ENCODE measurements at places on chromosomes 6 and 20.
A peak's percentile ranks its signal among the peaks of the same experiment; 100 is the strongest.

- DNase-seq, result no peak
Measured at GRCh38 chr20:38135651-38136420, 29.2 kb downstream of the TGM2 start.

DNA sequence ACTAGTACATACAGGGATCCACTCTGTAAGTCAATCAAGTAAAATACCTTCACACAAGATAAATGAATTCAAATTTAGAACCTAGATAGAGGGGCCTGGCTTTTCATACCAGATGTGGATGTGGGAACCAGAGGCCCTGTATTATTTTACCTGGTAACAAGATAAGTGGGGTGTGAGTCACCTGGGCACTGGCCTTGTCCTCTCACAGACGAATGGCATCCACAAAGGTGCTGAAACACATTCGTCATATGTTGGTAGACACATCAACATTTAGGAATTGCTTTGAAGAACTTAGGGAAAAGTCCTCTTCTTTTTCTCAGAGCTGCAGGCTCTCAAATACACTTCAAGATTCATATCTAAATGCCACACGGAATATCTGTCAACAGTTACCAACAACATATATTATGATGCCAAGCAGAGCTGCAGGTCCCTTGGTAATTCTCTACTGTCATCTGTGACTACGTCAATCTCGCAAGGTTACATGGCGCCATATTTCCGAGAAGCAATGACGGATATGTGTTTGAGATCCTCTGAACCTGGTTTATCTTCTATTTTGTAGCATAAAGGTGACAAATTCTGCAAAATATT lies 618.6 kb downstream of the EPM2A start:
- DNase-seq, result no peak

DNA sequence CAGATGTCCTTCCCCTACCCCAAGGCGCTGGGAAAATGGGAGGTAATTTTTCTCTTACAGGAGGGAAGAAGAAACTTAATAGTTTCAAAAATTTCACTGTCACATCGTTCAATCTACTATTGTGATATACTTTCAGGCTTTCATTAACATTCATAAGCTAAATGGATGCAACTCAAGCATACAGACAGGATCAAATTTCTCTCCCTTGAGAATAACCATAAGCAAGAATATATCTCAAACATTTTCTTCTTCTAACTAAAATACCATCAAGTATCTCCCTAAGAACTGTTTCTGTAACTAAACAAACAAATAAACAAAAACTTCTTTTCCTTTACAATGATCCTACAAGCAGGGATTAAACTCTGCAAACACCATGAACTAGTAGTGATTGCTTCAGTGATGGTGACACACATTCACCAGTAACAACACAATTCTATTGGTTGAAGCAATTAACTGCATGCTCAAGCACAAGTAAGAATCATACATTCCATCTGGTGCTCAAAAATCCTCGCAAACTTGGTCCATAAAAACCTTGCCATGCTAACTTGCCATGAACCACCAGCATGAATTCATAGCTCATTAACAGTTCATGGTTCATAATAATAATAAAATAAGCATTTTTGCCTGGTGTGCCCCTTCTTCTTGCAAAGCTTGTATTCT lies 183.8 kb downstream of the PTPRK start:
- no peak for DNase-seq

- DNase-seq, result no peak
Measured at GRCh38 chr6:37141281-37142049, 28.5 kb upstream of the PIM1 start.

- no peak for DNase-seq
Measured at GRCh38 chr6:52617087-52617486, 40.2 kb upstream of the TRAM2 start.

- no peak for DNase-seq
Measured at GRCh38 chr6:161549977-161550655, 276.3 kb upstream of the AGPAT4 start.

DNA sequence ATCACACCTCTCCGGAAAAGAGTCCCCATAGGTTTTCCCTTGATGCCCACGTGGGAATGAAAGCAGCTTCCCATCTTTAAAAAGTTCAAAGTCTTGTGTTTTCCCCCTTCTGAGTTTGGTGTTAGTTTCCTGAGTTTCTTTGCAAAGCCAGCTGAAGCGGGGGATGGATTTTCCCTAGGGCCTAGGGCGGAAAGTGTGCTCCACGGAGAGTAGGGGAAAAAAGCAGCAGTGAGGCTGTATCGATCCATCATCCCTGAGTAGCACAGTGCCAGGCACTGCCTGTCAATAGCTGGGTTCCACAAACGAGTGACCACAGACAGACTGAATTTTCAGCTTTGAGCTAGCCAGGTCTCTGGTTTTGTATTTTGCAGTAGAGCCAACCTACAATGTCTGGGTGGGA lies 1.3 kb downstream of the DAAM2 start:
- DNase-seq, result no peak

DNA sequence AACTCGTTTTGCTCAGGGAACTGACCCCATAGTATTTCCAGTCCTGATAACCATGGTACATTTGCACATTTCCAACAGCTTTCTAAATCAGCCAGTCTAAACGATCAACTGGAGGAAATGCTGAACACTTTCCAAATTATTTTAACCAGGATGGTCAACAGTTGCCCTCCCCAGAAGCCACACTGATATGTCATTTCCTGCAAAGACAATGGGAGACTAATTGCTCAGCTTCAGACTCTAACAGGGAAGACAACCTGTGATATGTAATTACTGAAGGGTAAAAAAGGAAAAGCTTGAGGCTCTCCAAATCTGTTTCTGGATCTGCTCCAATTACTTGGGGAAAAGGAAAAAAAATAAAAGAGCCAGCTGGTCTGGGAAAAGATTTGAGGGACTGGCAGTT lies 88.8 kb downstream of the FYN start:
- DNase-seq, result no peak

DNA sequence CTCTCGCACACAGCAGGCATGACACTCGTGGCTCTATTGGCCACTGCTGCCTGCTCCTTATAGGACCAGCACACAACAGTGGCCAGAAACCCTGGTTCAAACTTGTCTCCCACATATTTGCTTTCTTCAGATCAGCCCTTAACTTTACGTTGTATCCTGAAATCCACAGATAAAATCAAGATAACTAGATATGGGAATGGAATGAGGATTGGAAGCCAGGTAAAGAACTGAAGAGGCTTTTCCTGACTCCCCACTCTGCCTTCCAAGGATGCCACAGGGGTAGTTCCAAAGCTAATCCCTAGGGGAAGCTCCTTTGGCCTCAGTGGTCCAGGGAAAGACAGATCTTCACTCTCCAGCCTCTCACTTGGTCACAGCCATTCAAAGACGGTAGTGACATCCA lies 86.5 kb downstream of the INSM1 start:
- DNase-seq, result no peak

DNA sequence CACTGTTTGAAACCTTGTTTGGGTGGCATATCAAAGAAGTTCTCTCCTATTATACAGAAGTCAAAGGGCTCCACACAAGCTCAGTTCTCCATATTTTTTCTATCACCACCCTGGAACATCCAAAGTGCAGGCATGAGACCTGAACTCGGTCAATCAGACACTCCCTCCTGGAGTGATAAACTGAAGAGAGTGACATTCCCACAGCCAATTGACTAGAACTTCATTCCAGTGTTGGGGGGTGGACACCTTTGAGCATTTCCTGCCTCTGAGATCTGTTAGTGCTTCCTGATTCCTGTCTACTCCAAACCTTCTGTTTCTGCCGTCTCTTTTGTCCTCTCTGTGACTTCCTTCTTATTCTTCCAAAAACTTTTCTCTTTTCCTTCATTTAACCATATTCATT lies 220.7 kb upstream of the NOX3 start:
- DNase-seq, result no peak

- no peak for DNase-seq
Measured at GRCh38 chr20:48710341-48711043, 117.3 kb downstream of the PREX1 start.

GRCh38 chr6:144471986-144472385 lies 186.9 kb downstream of the UTRN start:
- DNase-seq, result no peak

GRCh38 chr6:69915346-69915745 lies 49.0 kb downstream of the COL19A1 start:
- DNase-seq, result no peak

DNA sequence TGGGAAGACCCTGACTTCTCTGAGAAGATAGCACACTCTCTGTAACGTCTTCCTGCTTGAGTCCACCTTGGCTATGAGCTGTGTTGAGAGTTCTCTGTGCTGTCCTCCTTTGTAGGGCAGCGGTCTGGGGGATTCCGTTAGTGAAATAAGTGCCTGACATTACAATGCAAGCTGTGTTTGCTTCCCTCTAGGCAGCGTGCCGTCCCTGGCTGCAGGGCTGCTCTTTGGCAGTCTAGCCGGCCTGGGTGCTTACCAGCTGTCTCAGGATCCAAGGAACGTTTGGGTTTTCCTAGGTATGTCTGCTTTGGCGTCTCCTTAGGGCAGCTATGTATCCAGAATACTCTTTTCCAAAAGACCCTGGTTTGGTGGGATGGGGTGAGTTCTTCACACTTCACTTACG lies 2.8 kb downstream of the TMEM14C start:
- DNase-seq, result peak; percentile 13
